Fibroblast of mammary gland (primary cell): ENCODE measurements at places on chromosomes 5 and 9.

DNA sequence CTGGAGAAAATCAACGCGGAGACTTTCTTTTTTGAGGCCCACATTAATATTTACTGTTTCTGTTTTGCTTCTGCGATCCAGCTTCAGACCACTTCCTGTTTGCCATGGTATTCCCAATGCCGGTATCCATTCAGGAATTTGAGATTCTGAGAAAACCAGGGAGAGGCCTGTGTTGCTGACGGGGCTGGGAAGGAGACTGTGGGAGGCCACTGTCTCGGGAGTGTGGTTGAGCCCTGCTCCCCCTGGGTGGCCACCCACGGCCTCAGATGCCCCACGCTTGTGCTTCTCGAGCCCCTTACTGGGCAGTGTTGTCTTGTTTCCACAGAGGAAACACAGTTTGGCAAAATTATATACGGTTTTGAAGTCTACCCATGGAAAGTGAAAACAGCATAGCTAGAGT lies 403.6 kb upstream of the IRX2 start:
- no peak for DNase-seq

GRCh38 chr9:86287013-86287412 lies 4.7 kb upstream of the ISCA1 start:
- peak; percentile 71 for DNase-seq

- no peak for DNase-seq
These were observed 25.8 kb upstream of the CER1 start for GRCh38 chr9:14748373-14748772.

DNA sequence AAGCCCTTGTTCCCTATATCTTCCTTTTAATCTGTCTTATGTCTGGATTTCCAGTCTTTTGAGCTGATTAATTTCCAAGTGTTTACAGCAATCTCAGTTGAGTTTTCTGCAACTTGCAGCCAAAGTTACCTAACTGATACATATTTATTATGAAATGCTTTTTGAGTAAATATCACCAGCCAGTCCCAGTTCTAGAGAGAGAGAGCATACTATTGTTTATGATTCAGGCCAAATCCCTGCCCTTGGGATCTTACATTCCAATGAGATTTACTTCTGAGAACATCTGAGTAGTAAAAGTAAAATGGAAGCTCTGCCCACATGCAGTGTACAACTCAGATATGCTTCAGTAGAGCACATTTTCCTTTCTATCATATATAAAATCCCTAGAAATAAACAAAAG lies 661.7 kb downstream of the KCTD16 start:
- no peak for DNase-seq

DNA sequence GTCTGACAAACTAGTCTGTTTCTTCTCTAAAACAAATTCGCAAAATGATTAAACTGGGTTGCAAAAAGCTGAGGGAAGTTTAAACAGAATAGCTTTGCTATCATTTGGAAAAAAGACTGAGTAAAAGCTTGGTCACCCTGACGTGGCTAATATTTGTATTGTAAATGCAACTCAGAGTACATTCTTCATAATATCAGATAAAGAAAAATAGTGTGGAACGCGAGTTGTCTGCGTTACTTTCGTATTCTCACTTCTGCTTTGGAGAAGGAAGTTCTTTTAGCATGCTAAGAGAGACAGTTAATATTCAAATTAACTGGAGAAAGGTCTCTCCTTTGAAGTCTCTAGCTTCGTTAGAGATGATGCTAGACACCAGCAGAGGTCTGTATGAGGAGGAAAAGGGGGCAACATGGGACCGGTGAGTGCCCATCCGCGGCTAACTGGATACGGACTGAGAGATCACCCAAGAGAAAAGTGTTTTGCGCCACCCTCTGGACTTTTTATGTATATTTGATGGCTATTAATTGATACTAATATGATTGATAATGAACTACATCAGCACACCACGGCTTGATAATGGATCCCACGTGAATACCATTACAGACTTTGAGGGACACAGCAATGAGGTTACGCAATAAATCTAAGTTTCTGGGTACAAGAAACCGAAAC lies 2.9 kb upstream of the CNTRL start:
- DNase-seq: peak; percentile 60

DNA sequence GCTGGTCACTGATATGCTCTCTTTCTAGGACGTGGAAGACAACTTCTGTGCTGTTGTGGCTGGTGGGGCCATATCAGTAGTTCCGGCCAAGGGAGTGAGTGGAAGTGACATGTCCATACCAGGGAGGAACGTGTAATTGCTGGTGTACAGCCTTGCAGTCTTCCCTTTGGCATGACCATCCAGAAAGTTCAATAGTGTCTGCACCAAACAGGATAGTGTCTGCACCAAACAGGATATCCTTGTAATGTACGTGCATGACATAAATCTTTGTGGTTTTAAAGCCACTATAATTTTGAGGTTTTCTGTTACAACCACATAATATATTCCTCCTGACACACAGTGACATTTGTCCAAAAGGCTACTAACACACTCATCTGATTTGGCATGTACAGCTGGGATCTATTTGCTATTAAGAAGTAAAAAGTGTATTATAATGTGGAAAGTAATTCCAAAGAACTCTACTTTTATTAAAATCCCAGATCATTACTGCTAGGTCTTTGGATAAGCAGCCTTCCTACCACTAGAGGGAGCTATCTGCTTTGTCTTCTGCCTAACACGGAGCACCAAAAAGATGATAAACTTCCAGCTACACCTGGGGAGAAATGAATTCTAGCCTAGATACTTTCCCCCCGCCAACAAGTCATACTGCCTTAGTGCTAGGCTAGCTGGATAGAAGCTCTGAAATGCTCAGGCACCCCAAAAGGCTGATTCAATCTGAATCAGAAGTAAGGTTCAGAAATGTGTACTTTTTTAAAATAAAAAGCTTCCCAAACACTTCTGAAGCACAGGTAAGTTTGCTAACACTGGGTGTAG lies 52.7 kb downstream of the RNF145 start:
- peak; percentile 83 for DNase-seq

DNA sequence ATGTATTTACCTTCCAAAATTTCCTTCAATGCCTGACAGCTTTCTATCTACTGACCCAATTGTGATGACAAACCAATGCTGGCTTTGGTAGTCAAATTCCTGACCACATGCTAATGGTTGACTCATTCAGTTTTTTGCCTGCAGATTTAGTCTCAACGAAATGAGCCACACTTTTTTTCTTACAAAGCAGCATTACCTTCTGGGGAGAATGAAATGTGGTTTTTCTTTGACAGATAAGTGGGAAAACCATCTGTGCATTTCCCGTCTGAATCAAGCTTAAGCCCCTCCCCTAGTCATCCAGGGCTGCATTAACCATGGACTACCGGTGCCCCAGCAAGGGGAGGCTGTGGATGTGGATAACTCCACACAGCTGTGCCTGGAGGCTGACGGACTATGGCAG lies 99.6 kb upstream of the TAF11L2 start:
- DNase-seq: peak; percentile 95

GRCh38 chr9:6889868-6890267 lies 132.1 kb downstream of the KDM4C start:
- no peak for DNase-seq
